H1 (cell line): ENCODE measurements at places on chromosomes 6 and 20.

GRCh38 chr6:2140438-2141128, 104.8 kb downstream of the GMDS start:
- DNase-seq: no peak
- H3K4me3 ChIP-seq: no peak overlapping the region
- H3K27me3 ChIP-seq: no peaks in the 10 kb centered on the region
- no peaks in the 10 kb centered on the region for H3K36me3 ChIP-seq
- 0 out of 2 replicates have a peak overlapping the region, but pooled peaks have one; percentile 36 for H3K27ac ChIP-seq

DNA sequence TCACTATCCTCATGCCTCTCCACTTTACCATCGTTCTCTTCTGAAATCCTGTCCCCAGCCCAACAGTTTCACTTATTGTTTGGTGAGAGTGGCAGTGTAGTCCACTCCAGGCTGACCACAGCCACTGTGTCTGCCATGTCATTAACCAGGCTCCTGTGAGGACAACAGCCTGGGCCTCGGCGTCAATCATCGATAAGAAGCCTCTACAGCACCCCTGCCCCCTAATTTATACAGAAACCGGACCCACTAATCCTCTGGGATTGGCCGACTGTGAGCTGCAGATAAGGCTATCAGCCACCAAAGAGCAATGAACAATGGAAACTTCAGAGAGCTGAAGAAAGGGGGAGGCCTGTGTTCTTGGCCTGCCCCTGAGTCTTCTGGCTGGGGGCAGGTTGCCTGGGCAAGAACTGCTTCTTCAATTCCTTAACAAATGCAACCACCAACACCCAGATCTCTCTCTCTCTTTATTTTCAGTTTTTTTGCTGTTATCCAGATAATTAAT, 3.4 kb downstream of the EGFL8 start:
- peaks cover 3% of the 10 kb centered on the region; the same call in 1 of the 2 replicates for H3K4me1 ChIP-seq
- DNase-seq: no peak
- peaks cover 26% of the 10 kb centered on the region for H3K36me3 ChIP-seq
- no peaks in the 10 kb centered on the region for H3K27me3 ChIP-seq

DNA sequence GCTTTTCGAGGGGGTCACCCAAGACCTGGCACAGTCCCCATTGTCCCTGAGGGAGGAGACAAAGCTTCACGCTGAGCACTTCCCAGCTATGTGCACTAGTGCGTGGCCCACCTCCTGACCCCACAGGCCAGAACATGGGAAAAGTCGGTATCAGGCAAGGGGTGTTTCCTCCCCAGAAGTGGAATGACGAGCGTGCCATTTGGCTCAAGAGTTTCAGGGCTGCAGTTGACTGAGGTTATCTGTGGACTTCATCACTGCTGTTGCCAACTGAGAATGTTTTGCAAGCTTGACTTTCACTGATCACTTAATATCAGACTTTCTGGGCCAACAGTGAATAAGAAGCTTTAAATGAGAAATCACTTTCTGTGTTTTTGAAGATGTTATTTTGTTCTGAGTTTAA, 137.0 kb upstream of the AFDN start:
- peaks cover 3% of the 10 kb centered on the region; the same call in 1 of the 2 replicates for H3K4me1 ChIP-seq
- no peak overlapping the region for H3K27ac ChIP-seq
- DNase-seq: no peak
- no peaks in the 10 kb centered on the region for H3K36me3 ChIP-seq

DNA sequence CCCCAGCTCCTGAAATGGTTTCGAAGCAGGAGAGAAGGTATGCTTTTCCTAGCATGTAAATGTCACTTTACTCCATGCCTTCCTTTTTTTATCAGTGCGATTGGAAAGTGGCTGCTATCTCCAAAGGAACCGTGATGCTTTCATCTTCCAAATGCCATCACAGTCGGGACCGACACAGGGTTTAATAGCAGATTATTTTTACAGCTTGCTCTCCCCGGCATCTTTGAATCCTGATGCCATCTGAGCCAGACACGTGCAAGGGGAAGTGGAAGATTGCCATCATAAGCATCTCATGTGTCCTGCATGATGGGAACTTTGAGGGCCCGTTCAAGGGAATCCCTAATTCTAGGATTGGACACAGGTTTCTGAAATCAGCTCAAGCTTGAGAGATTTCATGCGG, 253.4 kb upstream of the KCNG1 start:
- H3K4me3 ChIP-seq: no peak overlapping the region
- no peak for DNase-seq
- no peaks in the 10 kb centered on the region for H3K27me3 ChIP-seq
- no peaks in the 10 kb centered on the region for H3K4me1 ChIP-seq
- no peaks in the 10 kb centered on the region for H3K36me3 ChIP-seq

DNA sequence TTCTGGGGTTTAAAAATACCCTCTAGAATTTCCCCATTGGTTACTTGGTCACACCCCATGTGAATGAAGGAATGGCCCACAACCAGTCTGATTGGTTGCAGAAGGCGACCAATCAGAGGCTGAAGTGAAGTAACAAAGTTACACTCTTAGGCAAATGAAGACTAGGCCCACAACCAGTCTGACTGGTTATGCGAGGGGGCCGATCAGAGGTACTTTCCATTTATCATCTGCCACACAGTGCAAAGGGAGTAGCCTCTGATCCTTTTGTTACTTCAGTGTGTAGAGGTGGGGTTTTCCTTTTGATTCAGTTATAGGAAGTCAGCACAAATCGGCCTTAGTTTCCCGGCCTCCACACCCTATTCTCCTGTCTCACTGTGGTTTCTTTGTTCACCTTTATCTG, 61.2 kb upstream of the SGK1 start:
- H3K4me1 ChIP-seq: peaks cover 5% of the 10 kb centered on the region; the same call in 1 of the 2 replicates
- no peak overlapping the region for H3K27ac ChIP-seq
- H3K27me3 ChIP-seq: no peaks in the 10 kb centered on the region

GRCh38 chr6:164078532-164079274, 664.2 kb downstream of the QKI start:
- DNase-seq: no peak
- no peak overlapping the region for H3K27ac ChIP-seq
- no peaks in the 10 kb centered on the region for H3K36me3 ChIP-seq
- no peaks in the 10 kb centered on the region for H3K4me1 ChIP-seq

GRCh38 chr20:44728801-44729443, 13.8 kb downstream of the CCN5 start:
- peaks cover 7% of the 10 kb centered on the region for H3K4me1 ChIP-seq
- peak; percentile 63 for DNase-seq
- H3K27me3 ChIP-seq: no peaks in the 10 kb centered on the region
- H3K4me3 ChIP-seq: no peak overlapping the region
- no peaks in the 10 kb centered on the region for H3K36me3 ChIP-seq
- no peak overlapping the region for H3K27ac ChIP-seq

DNA sequence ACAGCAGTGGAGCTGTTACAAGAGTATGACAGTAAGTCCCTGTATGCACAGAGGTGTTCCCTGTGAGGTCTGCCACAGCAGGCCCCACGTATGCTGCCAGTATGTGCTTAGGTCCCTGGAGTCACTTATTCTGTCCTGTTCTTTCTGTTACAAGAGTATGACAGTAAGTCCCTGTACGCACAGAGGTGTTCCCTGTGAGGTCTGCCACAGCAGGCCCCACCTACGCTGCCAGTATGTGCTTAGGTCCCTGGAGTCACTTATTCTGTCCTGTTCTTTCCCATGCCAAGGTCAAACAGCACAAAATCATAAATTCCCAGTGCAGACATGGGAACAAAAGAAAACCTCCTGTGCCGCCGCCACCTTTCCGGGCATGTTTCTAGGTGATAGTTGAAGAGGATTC, 192.2 kb downstream of the SASH1 start:
- no peak overlapping the region for H3K27ac ChIP-seq
- peaks cover 29% of the 10 kb centered on the region for H3K36me3 ChIP-seq
- H3K4me3 ChIP-seq: no peak overlapping the region
- H3K27me3 ChIP-seq: no peaks in the 10 kb centered on the region

GRCh38 chr6:93389192-93389591, 30.2 kb downstream of the EPHA7 start:
- H3K27ac ChIP-seq: no peak overlapping the region
- H3K27me3 ChIP-seq: no peaks in the 10 kb centered on the region
- no peaks in the 10 kb centered on the region for H3K4me1 ChIP-seq
- H3K36me3 ChIP-seq: no peaks in the 10 kb centered on the region

GRCh38 chr6:20841806-20842205, 307.5 kb downstream of the CDKAL1 start:
- H3K27ac ChIP-seq: no peak overlapping the region
- H3K4me3 ChIP-seq: no peak overlapping the region
- H3K27me3 ChIP-seq: no peaks in the 10 kb centered on the region
- no peaks in the 10 kb centered on the region for H3K4me1 ChIP-seq

- no peaks in the 10 kb centered on the region for H3K27me3 ChIP-seq
- H3K4me1 ChIP-seq: no peaks in the 10 kb centered on the region
- no peak for DNase-seq
- no peaks in the 10 kb centered on the region for H3K36me3 ChIP-seq
Observed at GRCh38 chr20:57439432-57439831, 48.2 kb downstream of the RBM38 start.

GRCh38 chr20:44576297-44576696, 6.1 kb upstream of the PKIG start:
- H3K4me1 ChIP-seq: no peaks in the 10 kb centered on the region
- H3K4me3 ChIP-seq: no peak overlapping the region
- H3K27ac ChIP-seq: no peak overlapping the region
- no peaks in the 10 kb centered on the region for H3K36me3 ChIP-seq
- no peaks in the 10 kb centered on the region for H3K27me3 ChIP-seq

- no peak overlapping the region for H3K27ac ChIP-seq
- peaks cover 4% of the 10 kb centered on the region for H3K4me1 ChIP-seq
- DNase-seq: no peak
- no peaks in the 10 kb centered on the region for H3K36me3 ChIP-seq
- no peaks in the 10 kb centered on the region for H3K27me3 ChIP-seq
Observed at GRCh38 chr6:24933868-24934401, 1.8 kb downstream of the RIPOR2 start.

DNA sequence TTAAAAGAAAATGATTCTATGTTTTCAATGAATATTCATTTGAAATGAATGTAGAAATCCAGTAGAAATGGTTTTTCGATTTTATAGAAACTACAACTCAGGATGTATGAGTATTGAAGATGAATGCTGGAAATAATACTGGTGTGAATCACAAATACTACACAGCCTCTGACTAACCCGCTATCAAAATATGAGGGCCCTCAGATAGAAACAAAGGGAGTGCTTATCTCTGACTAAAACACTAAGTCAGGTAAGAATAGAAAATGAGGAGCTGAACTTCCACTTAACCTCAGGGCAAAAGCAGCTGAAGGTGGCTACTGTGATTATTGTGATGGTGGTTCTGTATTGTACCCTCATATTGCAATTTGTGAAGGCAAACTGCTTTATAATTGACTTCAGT, 220.9 kb upstream of the RNF217 start:
- no peaks in the 10 kb centered on the region for H3K27me3 ChIP-seq
- H3K36me3 ChIP-seq: no peaks in the 10 kb centered on the region
- no peaks in the 10 kb centered on the region for H3K4me1 ChIP-seq

DNA sequence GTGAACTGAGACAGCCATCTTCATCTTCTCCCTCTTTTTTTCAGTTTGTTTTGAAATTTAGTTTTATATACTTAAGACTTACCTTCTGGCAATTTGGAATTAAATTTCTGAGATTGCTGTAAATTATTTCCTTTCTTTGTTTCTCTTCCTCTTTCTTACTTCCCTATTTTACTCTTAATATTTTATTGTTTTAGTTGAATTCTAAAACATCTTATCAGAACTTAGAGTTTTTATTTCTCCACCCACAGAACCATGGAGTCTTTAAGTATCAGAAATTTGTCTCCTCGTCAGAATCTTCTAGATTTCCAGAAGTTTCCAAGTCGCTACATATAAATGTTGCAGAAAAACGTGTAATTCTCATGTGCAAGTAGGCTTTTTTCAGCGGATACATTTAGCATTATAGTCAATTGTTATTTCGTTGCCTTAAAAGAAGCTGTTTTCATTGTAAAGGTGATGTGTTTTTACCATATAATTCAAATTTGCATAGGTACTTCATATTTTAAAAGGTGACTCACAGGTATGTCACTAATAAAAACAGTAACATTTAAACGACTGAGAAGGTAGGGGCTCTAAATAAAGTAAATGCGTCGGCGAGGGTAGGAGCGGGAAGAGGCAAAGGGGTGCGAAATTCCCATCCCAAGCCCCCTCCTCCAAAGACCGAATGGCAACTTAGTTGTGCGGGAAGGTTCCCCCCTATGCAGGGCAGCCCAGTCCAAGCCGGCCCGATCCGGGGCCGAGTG, 866 bp upstream of the MYO6 start:
- no peaks in the 10 kb centered on the region; the same call in 1 of the 2 replicates for H3K27me3 ChIP-seq
- H3K36me3 ChIP-seq: no peaks in the 10 kb centered on the region; the same call in 1 of the 2 replicates
- H3K27ac ChIP-seq: peak overlapping the region; percentile 80; the same call in 1 of the 2 replicates
- no peak for DNase-seq
- H3K4me3 ChIP-seq: peak overlapping the region; percentile 94
- no peaks in the 10 kb centered on the region; the same call in 1 of the 2 replicates for H3K4me1 ChIP-seq

DNA sequence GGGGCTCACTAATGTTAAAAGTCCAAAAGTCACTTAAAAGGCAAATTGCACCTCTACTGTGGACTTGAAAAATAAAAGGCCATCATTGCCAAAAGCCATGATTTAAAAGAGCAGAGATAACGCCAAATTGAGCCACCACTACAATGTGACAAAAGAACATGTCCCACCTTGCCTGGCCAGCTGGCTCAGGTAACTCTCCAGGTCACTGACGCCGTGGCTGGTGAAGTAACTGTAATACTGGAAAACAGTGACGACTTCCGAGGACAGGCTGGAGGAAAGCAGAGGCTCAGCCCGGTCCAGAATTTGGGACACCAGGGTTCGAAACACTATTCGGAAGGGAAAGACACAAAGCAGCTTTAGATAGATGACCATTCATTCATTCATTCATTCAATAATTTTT, 29.3 kb upstream of the ARMH2 start:
- no peak overlapping the region for H3K4me3 ChIP-seq
- H3K36me3 ChIP-seq: no peaks in the 10 kb centered on the region
- no peak for DNase-seq
- no peaks in the 10 kb centered on the region for H3K4me1 ChIP-seq

DNA sequence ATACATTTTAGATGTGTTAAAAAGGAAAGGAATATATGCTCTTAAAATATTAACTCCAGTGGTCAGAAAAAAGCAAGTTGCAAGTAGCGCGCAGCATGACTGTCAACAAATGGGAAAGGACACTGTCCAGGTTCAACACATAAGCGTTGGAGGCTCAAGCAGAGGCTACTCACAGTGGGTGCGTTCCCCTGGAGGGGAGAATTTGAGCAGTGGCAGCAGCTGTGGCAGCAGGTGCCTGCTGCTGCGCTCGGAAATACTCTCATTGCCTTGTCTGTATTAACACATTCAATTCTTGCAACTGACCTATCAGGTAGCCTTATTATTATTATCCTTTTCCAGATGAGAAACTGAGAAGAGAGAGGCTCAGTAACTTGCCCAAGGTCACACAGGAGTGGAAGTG, 21.9 kb upstream of the CCN6 start:
- no peaks in the 10 kb centered on the region for H3K27me3 ChIP-seq
- no peak overlapping the region for H3K27ac ChIP-seq
- no peaks in the 10 kb centered on the region for H3K36me3 ChIP-seq
- H3K4me1 ChIP-seq: no peaks in the 10 kb centered on the region
- DNase-seq: no peak

- H3K4me3 ChIP-seq: no peak overlapping the region
- H3K4me1 ChIP-seq: no peaks in the 10 kb centered on the region
- DNase-seq: no peak
- no peak overlapping the region for H3K27ac ChIP-seq
- H3K27me3 ChIP-seq: no peaks in the 10 kb centered on the region
Observed at GRCh38 chr20:47479506-47479905, 22.2 kb upstream of the NCOA3 start.

- no peak overlapping the region for H3K27ac ChIP-seq
- H3K4me1 ChIP-seq: peaks cover 9% of the 10 kb centered on the region; the same call in 1 of the 2 replicates
- no peaks in the 10 kb centered on the region for H3K27me3 ChIP-seq
- no peak for DNase-seq
- H3K36me3 ChIP-seq: no peaks in the 10 kb centered on the region
- no peak overlapping the region for H3K4me3 ChIP-seq
Observed at GRCh38 chr6:56532766-56533551, 109.7 kb downstream of the DST start.
